Stimulated activated CD4-positive, alpha-beta T cell treated with anti-CD3 and anti-CD28 coated beads, Interleukin-1b, Interleukin-23, amount 100 ng/mL, for 4 hours (primary cell): ENCODE measurements at places on chromosomes 12 and 14.

DNA sequence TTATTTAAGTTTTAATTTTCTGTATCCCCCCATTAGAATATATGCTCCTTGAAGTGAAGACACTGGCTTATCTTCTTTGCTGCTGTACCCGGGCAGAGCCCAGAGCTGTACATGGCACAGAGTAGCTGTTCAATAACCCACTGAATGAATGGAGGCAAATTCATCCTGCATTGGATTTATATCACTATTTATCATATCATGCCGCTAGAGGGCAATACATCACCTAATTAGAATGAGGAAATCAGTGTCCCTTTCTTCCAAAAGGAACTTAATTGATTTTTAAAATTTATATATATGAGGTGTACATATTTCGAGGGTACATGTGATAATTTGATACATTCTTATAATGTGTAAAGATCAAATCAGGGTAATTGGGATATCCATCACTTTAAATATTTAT, 89.2 kb upstream of the TMEM260 start:
- DNase-seq = no peak

GRCh38 chr12:13764748-13765147, 216.7 kb downstream of the GRIN2B start:
- no peak for DNase-seq

DNA sequence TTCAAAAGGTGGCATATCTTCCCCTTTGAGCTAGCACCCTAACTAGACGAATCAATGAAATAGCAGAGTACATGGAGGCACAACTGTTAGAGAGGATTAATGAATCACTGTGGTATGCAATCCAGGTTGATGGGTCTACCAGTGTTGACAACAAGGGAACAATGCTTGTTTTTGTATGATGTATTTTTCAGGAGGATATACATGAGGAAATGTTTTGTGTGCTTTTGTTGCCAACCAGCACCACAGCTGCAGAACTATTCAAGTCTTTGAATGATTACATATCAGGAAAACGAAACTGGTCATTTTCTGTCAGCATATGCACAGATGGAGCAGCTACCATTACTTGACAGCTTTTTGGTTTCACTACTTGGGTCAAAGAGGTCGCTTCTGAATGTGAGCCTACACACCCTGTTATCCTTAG, 142.6 kb downstream of the GPHN start:
- no peak for DNase-seq

- no peak for DNase-seq
Observed at GRCh38 chr12:10618338-10618987, 5.1 kb upstream of the MAGOHB start.

GRCh38 chr12:10097521-10097920, 1.3 kb downstream of the CLEC1A start:
- DNase-seq = no peak

- no peak for DNase-seq
Observed at GRCh38 chr12:104713444-104713843, 244.6 kb downstream of the SLC41A2 start.

DNA sequence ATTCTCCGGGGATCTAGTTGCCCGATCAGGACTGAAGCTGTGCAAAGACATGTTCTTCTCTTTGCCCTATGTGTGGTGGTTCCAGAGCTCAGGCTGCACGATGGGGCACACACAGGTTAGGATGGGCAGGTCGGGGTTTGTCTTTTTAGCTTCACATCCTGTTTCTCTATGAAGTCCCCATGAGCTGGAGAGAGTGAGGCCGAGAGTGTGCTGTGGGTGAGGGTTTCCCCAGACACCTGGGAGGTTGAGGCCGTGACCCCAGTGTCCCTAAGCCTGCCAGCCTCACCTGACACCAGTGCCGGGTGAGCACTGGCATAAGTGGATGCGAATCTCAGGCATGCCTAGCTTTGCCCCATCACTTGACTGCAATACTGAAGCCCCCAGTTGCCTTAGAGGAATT, 32.9 kb upstream of the IGF1 start:
- no peak for DNase-seq

DNA sequence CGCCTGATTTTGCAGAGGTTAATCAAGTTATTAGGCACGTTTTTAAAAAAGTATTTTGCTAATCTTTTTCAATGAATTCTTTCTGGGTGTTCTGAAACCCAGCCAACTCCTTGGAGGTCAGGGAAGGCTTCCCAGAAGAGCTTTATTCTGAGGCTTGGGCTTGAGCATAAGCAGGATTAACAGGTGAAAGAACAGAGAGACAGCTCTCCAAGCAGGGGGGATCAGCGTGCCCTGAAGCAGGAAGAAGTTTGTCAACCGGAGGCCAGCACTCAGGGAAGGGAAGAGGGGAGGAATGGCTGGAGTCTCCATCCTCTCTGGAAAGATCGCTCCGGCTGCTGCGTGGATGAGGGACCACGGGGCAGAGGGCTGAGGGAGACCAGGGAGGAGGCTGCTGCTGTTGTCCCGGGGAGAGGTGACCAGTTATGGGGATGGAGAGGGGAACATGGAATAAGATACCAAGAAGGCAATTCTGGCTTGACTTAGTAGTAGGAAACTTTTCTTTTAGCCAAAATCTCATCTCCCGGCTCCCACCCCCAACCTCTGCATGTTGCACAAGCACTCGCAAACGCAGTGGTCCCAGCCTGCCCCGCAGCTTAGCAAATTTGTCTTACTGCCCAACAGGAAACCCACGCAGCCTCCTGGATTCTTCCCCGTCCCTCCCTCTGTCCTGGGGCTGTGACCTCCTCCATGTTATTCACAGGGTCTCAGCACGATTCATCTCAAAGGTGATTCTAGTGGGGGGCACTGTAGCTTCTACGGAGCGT, 1.1 kb upstream of the SSH1 start:
- DNase-seq = no peak

DNA sequence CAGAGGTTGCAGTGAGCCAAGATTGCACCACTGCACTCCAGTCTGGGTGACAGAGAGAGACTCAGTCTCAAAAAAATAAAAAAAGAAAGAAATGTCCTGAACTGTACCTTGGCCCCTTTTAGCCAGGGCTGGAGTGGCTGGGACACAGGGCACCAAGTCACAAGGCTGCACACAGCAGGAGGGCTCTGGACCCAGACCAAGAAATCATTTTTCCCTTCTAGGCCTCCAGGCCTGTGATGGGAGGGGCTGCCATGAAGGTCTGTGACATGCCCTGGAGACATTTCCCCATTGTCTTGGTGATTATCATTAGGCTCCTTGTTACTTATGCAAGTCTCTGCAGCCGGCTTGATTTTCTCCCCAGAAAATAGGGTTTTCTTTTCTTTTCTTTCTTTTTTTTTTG, 5.1 kb upstream of the ACOT6 start:
- no peak for DNase-seq
